ENCODE measurements at places on chromosomes 2 and 18.

DNA sequence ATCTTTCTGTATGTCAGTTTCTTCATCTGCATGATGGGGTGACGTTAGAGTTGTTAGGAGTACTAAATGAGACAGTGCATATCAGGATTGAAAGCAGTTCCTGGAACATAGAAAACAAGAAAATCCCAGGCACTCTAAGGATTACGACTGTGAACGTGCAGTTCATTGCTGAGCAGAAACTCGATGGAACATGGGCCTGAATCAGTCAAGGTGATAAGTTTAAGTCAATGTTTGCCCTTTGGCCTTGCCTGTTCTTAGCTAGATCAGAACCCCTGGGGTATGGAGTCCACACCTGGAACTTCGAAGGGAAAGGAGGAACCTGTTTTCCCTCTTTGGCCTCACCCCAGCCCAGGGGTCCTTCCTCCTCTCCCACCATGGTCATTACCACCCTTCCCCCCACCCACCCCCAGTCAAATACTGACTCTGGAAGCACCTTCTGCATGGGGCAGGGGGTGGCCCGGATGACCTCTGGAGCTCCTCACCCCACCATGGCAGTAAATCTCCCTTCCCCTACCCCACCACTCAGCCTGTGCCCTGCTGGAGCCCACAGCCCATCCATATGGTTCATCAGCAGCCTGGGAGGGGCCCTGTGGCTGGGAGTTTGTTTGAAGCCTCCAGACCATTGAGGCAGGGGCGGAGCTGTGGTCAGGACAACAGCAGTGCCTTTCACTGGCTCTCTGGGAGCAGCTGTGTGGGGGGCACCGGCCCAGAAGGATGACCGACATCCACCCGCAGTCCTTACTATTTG is 164.1 kb downstream of the SMAD7 start:
- no peak for DNase-seq

- no peak for DNase-seq
Observed at GRCh38 chr18:67969458-67969857, 452.9 kb upstream of the DSEL start.

DNA sequence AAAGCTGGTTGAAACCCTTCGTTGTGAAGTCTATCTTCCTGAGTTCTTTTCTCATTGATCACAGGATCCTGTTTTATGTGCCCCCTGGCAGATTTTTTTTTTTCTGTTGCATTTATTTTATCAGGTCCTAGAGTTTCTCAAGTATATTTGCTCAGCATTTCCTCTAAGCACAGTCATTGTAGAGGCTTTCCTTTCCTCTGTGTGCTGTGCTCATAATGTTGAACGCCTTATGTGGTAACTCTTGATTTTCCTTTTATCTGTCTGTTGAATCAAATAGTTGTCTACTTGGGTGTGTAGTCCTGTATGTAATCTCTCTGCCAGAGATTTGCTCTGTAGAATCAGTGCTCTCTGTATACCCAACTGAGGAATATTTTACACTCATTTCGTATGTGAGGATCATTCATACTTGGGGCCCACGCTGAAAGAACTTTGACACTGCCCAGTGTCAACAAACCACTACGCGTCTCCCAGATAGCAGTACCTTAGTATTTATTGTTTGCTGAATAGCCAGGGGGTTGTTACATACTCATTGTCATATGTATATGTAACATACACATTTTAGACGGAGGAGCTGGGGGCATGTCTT is 118.2 kb downstream of the CTNNA2 start:
- DNase-seq: no peak

DNA sequence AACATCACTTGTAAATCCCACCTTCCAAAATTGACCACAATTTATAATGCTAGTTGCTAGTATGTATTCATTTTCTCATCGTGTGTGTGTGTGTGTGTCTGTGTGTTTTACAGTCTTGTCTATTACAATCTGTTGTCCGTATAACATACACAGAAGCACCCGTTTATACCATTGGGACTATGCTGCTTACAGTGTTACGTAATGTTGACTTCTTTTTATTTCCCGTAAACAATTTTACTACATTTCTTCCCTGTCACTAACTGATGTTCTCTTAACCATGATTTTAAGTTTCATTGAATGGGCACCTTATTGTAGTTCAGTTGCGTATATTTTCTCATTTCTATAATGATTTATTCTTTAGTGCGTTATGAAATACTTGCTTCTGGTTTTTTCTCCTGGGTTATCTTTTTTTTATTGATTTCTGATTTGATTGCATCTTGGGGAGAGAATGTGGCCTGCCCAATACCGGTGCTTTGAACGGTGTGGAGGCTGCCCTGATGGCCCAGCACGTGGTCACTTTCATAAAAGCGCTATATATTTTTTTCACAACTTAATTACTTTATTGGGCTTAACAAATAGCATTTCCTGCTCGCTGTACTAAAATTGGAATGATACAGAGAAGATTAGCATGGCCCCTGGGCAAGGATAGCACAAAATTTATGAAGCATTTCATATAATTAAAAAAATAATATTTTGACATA is 14.5 kb upstream of the ASB1 start:
- DNase-seq: no peak

- DNase-seq: no peak
Observed at GRCh38 chr2:224111576-224111975, 72.5 kb upstream of the SERPINE2 start.
